OCI-LY7 (cell line): ENCODE measurements at places on chromosomes 5 and 9.

- DNase-seq, result no peak
These were observed 298.6 kb downstream of the DIRAS2 start for GRCh38 chr9:90343991-90344390.

DNA sequence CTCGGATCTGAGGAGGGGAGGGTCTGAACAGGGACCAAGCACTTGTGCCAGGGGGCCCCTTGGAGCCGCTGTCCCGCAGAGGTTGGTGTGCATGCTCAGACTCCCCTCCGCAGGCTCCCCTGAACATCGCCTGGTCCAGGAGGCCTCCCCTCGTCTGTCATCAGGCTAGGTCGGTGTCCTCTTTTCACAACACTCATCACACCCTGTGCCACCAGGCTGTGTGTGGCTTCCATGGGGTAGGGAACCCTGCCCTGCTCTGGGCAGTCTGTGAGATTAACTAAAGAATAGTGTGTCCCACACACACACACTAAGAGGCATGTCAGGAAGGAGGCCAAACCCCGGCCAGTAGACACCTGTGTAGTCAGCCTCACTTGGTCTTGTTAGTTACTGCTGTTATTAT, 119.3 kb downstream of the C5orf15 start:
- no peak for DNase-seq

DNA sequence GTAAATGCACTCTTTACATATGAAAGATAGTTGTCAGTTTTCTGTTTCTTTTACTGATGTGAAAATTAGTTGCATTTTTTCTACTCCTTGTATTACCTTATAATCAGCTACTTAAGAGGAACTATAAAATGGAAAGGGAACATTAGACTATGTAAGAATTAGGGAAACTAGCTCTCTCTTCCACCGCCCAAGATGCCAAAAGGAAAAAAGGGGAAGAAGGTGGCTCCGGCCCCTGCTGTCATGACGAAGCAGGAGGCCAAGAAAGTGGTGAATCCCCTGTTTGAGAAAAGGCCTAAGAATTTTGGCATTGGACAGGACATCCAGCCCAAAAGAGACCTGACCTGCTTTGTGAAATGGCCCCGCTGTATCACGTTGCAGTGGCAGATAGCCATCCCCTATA, 15.2 kb upstream of the HOMER1 start:
- no peak for DNase-seq

DNA sequence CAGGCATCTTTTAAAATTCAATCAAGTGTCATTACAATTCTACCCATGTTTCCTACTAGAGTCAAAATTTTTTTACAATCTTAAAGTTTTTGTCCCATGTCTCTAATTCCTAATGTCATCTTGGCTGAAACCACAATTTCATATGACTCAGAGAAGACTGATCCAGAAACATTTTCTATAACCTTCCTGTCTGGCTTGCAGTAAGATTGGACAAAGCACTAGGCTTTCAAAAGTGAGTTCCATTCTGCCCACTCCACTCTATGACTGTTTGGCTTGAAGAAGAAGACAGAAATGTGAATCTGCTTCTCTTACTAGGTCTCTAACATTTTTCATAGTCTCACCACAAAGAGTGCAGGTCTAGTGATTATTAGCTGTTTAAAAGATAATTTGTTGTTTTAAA, 88.8 kb downstream of the NR3C1 start:
- no peak for DNase-seq

GRCh38 chr9:100058699-100059579, 39.9 kb downstream of the ERP44 start:
- peak; percentile 93 for DNase-seq

DNA sequence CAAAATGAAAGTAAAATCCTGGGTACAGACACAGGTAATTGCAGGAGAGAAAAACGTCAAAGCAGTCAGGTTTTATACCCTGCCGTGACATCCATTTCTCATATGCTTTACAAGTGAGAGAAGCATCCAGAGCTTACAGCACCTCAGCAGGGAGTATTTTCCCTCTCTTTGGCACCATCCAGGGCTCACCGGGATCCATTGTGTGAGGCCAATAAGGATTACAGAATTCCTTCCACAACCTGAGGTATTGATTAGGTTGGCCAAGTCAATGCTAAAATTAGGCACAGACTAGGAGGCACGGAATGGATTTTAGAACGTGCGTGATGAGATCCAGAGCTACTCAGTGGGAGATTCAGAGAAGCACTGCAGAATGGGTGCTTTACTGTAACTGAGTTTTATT, 296.6 kb downstream of the FBXL7 start:
- DNase-seq, result no peak

GRCh38 chr5:146173597-146173996, 8.9 kb downstream of the LARS1 start:
- peak; percentile 73 for DNase-seq

GRCh38 chr5:31335456-31335855, 142.0 kb downstream of the CDH6 start:
- no peak for DNase-seq

- no peak for DNase-seq
These were observed 11.4 kb upstream of the BASP1 start for GRCh38 chr5:17206021-17206420.

DNA sequence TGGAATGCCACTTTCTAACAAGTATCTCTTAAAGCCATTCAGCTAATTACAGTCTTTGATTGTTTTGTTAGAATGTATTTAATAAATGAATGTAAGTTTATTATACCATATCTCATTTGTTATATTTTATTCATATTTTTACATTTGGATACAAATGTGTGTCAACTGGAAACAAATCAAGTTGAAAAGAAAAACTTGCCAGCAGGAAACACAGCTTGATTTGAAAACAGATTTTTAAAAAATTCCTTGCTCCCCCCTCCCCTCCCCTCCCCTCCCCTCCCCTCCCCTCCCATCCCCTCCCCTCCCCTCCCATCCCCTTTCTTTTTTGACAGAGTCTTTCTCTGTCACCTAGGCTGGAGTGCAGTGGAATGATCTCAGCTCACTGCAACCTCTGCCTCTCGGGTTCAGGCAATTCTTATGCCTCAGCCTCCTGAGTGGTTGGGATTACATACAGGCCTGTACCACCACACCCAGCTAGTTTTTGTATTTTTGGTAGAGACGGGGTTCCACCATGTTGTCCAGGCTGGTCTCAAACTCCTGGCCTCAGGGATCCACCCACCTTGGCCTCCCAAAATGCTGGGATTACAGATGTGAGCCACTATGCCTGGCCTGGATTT, 227.6 kb downstream of the WDR70 start:
- no peak for DNase-seq

DNA sequence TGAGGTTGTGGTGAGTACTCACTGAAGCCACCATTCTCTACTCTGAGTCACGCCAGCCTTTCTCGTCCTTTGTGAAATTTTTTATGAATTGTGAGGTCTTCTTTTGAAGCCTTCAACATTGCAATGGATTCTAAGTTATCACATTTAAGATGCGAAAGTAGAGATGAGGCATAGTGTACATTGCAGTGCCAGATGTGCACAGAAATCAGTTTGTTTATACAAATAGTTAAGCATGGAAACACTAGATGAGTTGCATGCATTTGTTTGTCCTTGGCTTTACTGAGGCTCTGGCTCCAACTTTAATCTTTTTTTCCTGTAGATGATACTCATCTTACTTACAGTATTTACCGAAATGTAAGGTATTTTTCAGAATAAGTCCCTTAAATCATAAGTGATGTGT, 453.7 kb upstream of the RIOK2 start:
- DNase-seq, result no peak

DNA sequence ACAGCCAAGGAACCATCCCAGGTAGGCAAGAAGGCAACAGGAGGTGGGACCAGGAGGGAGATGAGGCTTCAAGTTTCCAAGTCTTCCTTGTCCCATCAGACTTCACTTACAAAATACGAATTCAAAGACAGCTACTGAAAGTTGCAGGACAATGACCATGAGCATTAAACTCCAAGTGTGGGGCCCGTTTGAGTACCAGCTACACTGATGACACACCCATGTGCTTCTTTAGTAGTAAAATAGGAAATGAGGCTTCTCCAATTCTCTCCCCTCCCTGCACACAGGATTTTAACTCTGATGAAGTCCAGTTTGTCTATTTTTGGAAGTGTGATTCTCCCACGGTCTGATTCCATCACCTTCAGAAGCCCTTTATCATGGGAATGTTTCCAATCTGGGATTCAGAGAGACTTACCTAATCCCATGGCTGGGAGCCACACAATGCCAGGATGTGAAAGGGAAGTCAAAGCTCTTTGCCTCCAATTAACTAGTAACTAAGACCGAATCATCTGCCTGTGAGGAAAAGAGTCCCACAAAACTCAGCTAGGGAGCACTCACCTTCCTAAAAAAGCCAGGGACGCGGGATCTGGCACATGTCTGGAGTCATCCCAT, 222.8 kb upstream of the MSX2 start:
- no peak for DNase-seq

GRCh38 chr9:91795598-91796241, 154.3 kb downstream of the ROR2 start:
- DNase-seq, result no peak

- no peak for DNase-seq
These were observed 214.9 kb upstream of the WWC1 start for GRCh38 chr5:168076561-168076991.

- DNase-seq, result no peak
These were observed 9.4 kb downstream of the GLIPR2 start for GRCh38 chr9:36145970-36146369.

DNA sequence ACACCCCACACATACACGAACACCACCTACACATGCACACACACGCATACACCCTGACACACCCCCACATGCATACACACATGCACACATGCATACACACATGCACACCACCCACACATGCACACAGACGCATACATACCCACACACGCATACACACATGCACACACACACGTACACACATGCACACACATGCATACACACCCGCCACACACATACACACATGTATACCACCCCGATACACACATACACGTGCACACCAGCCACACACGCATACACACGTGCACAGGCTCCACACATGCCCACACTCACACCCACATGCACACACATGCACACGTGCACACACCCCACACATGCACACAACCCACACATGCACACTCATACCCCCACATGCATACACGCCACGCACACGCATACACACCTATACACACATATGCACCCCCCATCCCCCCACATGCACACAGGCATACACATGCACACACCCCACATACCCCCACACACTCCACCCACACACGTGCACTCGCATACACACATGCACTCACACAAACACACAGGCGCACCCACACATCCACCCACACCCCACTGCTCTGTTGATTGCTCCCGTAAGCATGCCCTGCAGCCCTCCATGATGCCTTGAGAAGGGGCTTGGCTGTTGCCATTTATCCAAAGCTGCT, 119.3 kb downstream of the COL5A1 start:
- no peak for DNase-seq

DNA sequence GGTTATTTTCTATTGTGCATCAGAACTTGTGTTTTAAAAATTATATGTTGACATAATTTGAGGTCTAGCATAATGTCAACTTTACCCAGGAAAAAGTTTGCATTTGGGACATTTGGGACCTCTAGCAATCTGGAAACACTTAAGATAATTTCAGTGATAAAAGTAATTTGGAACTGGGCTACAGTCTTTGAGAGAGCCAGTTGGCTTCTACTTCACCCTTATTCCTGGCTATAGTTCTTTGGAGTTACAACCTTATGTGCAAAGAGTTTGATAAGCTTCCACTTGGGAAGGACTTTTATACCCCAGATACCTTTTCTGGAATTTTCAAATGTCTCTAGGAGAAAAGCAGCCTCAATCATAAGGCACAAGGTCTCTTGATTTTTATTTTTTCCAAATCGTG, 139.3 kb downstream of the ARRDC3 start:
- DNase-seq, result no peak

- DNase-seq, result no peak
These were observed 6.7 kb downstream of the ADAMTSL1 start for GRCh38 chr9:18480662-18481093.

- no peak for DNase-seq
These were observed 36.7 kb downstream of the PTPDC1 start for GRCh38 chr9:94120854-94121376.

- DNase-seq, result no peak
These were observed at the start of gene ECSCR for GRCh38 chr5:139462586-139463276. Gene ECSCR (minus strand): TSS chr5:139462743. CDS start chr5:139462670, 73 bp downstream.

GRCh38 chr5:82734347-82734746, 342.8 kb downstream of the TMEM167A start:
- no peak for DNase-seq

GRCh38 chr5:74394916-74395880, 245.3 kb downstream of the ENC1 start:
- DNase-seq, result peak; percentile 39

GRCh38 chr5:125865166-125865815, 557.9 kb upstream of the GRAMD2B start:
- no peak for DNase-seq

GRCh38 chr9:137647096-137647714, 28.4 kb downstream of the EHMT1 start:
- DNase-seq, result no peak
